ENCODE measurements at places on chromosomes 16 and 17.

GRCh38 chr17:77564278-77564920 lies 394.1 kb upstream of the TNRC6C start:
- no peak for DNase-seq

- no peak for DNase-seq
Measured at GRCh38 chr16:86494565-86495356, 15.6 kb upstream of the FOXF1 start.

GRCh38 chr16:67942510-67943255 lies 1.2 kb downstream of the LCAT start:
- DNase-seq = no peak

- DNase-seq = no peak
Measured at GRCh38 chr16:50539053-50539695, 9.0 kb upstream of the NKD1 start.

DNA sequence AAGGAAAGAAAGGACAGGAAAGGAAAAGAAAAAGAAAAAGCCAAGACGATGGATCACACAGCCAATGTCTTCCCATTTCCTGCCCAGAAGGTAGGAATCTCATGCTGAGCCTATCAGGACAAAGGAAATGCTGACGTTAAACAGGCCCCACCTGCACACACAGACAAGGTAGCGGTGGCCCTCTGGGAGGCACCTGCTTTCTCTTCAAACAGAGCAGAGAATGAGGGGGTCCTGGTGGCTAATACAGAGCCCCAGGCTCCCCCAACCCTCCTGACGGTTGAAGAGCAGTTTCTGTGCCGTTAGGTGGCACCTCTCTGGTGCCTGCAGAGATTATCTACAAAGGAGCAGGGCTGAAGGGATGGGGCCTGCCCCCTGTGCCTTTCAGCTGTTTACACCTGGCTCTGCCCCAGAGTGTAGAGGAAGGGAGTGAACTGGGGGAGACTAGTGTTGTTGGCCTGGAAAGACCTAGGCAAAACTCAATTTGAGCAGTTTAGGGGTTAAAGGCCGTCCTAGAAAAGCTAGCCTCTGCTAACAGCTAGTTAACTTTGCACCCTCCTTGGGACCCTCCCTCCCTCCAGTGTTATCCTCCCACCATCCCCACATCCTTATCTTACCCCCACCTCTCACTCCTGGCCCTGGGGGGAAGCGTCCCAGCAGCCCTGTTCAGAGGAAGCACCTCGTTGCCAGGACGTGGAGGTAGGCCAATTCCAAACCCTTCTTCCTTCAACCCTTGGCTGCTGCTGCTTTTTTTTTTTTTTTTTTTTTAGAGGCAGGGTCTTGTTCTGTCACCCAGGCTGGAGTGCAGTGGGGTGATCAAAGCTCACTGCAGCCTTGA lies 56.3 kb downstream of the ARHGAP27 start:
- DNase-seq = no peak

GRCh38 chr17:45269912-45270311 lies 8.0 kb upstream of the SPATA32 start:
- no peak for DNase-seq

GRCh38 chr16:29871822-29872546 lies 9.0 kb upstream of the CDIPT start:
- no peak for DNase-seq
